ENCODE measurements at places on chromosomes 5 and 9. TPM values are rescaled to one million over a fixed set of nuclear protein-coding genes. Genes with fewer than 3 reads are reported as not detected.

The FAM221B gene
- not detected for total RNA-seq

The SHC3 gene
- total RNA-seq = not detected

The RNF44 gene
- total RNA-seq = 53.4 TPM

The PCDHGC5 gene
- not detected for total RNA-seq

The CEMIP2 gene
- total RNA-seq = 69.0 TPM

The FRRS1L gene
- total RNA-seq = not detected

DNA sequence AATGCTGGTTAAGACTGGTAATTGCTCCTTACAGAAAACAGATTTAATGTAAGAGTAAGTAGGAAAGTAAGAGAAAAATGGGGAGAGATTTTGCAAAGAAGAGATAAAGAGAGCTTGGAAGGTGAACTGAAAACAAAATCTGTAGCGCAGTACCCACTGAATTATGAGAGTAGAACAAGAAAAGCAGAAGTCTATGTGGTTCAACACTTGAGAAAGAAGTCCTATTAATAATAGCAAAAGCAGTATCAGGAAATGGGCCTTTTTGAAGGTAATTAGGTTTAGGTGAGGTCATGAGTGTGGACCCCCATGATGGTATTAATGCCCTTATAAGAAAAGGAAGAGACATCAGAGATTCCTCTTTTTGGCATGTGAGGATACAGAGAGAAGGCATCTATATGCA is 460.6 kb downstream of the CETN3 start:
- DNase-seq = no peak
- no peaks in the 10 kb centered on the region for H3K36me3 ChIP-seq
- no peaks in the 10 kb centered on the region for H3K4me1 ChIP-seq
- no peaks in the 10 kb centered on the region for H3K27me3 ChIP-seq
- H3K27ac ChIP-seq = no peak overlapping the region
